ENCODE measurements at places on chromosomes 16 and 17. TPM values are rescaled to one million over a fixed set of nuclear protein-coding genes. Genes with fewer than 3 reads are reported as not detected.

CACNG4 gene
- total RNA-seq: not detected

VASN gene
- total RNA-seq: not detected

PLA2G10 gene
- total RNA-seq: not detected

ABCA5 gene
- 15.1 TPM for total RNA-seq

TBC1D3K gene
- total RNA-seq: not detected

LPO gene
- total RNA-seq: not detected

RNU2-1 gene
- total RNA-seq: 7,298 TPM

SLC35G6 gene
- total RNA-seq: not detected

CFAP119 gene
- 1.7 TPM for total RNA-seq

FSCN2 gene
- total RNA-seq: 0.23 TPM
